ENCODE measurements at places on chromosomes 2 and 18.

DNA sequence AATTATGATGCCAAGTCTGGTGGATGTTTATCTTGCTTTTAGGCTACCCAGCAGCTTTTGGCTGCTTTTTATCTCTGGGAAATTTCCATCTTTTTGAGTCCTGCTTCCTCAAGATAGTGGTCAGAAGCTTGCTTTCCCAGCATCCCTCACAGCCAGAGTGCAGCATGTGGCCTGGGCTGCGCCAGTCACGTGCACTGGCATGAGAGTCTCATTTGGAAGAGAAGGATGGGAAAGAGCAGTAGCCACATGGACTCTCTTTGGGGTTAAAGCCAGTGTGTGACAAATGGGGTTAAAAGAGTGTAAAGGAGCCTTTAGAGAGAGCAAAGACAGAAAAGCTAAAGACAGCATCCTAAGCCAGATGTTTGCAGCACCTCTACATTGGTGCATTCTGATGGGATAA is 12.7 kb downstream of the GPR39 start:
- no peak for DNase-seq

- DNase-seq = no peak
Observed at GRCh38 chr2:196961889-196962288, 35.4 kb upstream of the PGAP1 start.

DNA sequence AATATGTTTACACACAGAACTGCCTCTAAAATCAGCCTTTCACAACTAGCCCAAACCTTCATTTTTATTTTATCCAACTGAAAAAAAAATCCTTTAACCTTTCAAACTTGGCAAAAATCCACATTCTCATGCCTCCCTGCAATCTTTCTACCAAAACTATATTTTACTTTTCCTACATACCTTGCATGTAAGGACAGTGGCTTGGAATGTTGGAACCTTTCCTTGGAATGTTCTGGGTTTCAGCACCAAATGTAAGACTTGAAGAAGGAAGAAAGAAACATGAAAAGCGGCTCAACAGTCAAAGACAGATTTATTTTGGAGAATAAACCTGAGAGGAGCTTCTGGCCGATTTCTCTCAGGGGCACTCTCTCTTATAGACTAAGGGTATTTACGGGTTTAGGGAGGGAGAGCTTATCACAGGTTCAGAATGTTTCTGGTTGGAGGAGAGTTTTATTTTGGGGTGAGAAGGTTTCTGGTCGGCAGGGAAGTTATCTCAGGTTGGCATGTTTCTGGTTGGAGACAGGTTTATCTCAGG is 79.7 kb downstream of the RRM2 start:
- DNase-seq = no peak

DNA sequence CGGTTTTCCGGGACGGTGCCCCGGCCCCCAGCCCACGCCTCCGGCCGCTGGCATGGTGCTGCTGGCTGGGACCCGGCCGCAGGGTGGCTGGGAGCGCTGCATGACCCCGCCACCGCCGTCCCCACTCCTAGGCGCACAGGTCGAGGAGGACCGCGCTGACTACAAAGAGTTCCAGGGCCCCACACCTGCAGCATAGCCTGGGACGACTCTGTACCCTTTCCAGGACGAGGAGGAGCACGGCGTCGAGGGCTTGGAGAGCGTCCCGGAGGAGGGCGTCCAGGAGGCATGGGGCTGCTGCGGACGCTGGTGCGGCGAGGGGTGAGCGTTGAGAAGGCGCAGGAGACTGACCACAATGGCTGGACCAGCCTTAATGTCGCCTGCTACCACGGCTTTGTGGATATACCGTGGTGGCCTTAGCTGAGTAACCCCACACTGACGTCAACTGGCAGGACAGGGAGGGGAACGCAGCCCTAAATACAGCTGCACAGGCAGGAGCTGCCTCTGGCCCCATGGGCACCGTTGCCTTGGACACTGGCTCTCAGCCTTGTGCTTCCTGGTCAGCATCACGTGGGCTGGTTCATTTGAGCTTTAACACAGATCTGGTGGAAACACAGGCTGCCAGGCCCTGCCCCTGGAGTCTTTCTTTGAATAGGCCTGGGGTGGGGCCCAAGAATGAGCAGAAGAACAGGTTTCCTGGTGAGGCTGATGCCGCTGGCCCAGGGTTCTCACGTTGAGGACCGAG is 40.9 kb upstream of the TRIM43B start:
- DNase-seq = no peak

DNA sequence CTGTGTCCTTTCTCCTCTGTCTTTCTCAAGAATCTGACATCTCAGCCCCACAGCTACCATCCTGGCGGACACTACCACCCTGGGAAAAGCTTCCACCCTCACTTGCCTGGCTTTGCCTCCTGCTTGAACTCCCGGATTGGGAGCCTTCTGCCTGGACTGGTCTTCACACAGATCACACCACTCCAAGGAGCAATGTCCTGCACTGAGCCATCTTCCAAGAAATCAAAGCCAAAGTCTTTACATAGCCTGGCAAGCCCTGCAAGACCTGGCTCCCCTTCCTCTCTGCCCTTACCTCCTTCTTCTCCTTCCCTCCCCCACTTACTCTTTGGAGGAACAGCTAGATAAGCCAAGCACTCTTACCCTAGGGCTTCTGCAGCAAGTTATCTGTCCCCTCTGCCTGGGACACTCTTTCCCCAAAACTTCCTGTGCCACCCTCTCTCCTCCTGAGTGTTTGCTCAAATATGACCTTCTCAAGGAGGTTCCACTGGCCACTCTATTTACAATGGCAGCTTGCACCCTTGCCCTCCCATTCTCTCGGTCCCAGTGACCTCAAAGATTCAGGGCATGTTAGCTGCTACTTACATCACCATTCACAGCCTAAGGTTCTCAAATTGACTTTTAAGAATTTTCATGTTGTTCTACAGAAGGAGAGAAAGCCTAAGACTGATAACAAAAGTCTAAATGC is 9.7 kb downstream of the ATP8B1 start:
- DNase-seq = no peak

GRCh38 chr2:197704434-197705120 is 592 bp upstream of the MARS2 start:
- no peak for DNase-seq

GRCh38 chr2:23286758-23287704 is 97.9 kb upstream of the KLHL29 start:
- peak; percentile 88 for DNase-seq

DNA sequence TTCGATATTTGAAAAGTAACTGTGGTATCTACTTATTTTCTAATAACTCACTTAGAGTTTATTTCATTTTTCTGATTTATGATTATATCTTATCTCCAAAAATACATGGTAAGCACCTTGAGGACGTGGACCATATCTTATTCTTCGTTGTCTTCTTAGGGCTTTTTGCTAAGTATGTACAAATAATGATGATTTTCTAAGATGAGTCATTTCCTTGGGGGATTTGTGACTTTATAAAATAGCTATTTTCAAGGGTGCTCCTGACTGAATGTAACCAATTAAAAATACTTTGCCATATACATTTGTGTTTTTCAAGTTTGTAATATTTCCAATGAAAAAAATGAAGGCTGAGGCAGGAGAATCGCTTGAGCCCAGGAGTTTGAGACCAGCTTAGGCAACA is 56.3 kb downstream of the GREB1L start:
- DNase-seq = no peak

DNA sequence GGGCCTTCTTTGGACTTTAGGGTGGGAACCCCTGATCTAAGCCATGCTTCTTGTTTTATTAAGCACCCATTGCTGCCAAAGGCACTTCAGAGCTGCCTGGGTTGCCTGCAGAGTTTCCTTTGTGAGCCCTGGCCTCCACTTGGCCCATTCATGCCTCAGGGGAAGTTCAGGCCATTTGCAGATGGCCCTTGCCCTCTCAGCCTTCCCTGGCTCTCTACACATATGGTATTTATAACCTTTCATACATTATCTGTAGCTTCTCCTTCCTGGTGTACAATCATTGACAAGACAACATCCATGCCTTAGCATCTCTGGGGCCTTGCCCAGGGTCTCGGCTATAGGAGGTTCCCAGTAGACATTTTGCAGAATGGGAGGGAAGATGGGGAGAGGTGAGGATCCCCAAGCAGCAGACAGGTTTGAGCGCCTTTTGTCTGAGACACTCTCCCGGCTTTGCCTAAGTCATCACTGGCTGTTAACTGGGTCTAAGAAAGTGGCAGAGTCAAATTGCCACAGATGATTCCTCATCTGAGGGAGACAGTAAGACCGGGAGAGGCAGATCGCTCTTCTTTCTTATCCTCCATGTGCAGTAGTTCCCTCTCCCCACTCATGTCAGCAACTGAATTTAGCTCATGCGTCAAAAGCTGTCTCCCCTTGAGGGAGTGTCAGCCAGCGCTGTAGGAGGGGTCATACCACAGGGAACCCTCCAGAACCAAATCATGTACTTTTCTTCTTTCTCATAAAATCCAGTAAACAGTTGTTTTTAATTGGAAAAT is 2.7 kb downstream of the EHD3 start:
- no peak for DNase-seq

- no peak for DNase-seq
Observed at GRCh38 chr18:78021196-78021595, 771.5 kb downstream of the GALR1 start.

GRCh38 chr2:11652553-11652952 is 17.4 kb downstream of the NTSR2 start:
- DNase-seq = no peak

- peak; percentile 60 for DNase-seq
Observed at GRCh38 chr18:76697441-76697901, 124.9 kb upstream of the ZNF236 start.

- DNase-seq = no peak
Observed at GRCh38 chr2:65291216-65292105, 63.8 kb downstream of the ACTR2 start.

GRCh38 chr2:152564754-152565551 is 152.3 kb downstream of the PRPF40A start:
- no peak for DNase-seq

DNA sequence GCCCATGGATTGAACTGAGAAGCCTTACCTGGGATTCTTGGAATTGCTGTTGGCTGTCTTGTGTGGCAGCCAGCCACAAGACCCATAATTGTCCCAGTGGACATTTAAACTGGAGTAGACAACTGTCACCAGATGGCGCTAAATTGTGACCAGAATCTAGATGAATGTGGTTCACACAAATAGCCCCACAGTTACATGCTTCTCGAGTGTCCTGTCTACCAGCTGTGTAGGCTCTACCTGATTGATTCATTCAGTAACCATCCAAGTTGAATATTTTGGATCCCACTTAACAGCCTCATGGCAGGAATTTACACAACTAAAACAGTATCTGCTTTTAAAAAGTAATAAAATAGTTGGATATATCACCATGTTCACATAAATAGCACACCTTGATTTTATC is 73.2 kb downstream of the MAP4K4 start:
- DNase-seq = peak; percentile 30

DNA sequence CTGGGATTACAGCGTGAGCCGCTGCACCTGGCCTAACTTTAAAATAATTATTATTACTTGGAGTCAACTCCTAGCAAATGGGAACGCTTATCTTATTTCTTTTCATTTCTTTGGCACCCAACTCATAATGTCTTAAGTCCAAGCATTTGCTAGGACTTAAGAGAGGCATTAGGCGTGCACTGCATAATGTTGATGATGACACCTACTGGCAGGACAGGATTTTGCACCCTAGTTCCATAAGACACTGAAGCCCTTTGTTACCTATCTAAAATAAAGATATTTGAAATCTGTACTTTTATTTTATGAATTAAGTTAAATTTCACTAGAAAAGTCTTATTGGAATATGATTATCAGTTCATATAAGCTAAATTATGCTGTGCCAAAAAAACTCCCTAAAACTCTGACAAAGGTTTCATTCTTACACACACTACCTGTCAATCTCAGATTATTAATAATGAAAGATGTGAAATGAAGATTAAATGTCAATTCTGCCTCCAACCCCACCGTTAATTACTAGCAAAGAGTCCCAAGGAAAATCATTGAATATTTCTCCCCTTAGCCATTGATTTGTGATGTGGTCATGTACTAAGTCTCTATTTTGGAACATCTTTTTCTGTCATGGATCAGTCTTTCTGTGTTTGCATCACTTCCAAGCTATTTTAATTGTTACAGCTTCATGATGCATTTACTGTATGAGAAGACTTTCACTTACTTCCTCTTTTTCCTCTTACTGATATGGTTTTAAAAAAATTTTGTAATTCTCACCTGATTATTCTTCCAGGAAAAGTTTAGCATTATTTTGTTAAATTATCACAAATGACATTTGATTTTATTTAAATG is 12.7 kb upstream of the CDH2 start:
- no peak for DNase-seq

- no peak for DNase-seq
Observed at GRCh38 chr2:774436-774835, 97.2 kb upstream of the TMEM18 start.

DNA sequence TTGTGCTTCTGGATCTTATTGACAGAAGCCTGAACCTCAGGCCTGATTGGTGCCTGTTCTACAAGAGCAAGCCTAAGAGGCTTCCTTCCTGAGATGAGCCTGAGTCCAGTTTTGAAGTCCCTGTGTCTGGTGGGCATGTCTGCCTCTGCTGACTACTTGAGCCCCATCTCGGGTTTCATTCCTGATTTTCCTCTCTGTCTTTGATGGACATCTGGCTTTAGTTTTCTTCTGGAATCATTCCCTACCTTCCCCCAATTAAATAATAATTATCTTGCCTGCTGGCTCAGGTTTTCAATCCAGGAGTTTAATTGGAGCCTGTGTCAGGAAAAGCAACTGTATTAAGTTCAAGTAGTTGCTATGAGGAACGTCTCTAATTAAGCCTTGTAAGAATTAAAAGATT is 135.5 kb upstream of the MC4R start:
- no peak for DNase-seq

DNA sequence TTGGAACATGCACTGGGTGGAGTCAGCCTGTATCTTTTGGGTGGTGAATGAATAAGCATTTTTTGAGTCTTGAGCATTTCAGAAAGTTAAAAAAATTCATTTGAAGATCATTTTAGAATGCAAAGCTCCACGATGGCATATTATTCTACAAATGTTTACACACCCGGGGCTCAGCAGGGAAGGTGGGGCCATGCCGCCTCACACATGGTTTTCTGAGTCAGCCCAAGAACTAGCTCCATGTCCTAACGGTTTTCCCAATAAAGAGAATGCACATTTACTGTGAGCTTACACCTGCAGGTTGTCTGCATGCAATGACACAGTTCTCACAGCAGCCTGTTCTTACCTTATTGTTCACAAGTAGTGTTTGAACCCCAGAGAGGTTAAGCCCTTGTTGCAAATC is 670.3 kb downstream of the GALR1 start:
- DNase-seq = no peak

DNA sequence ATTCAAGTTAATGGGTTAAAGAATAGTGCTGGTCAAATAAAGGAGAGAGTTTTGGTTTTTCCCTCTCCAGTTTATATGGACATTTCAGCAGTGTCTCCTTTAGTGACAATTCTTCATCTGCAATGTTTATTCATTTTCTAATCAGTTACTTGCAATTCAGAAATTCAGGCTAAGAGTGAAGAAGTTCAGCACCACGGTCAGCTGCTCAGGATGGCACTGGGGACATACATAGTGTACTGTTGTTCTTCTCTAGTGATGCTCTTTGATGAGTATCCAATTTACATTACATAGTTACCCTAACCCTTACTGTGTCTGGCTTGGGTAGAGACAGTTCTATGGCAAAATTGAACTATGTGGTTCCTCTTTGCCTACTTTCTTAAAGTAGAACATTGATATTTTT is 412.7 kb downstream of the CNTNAP5 start:
- no peak for DNase-seq

All from femur (tissue), 1 donor.